Right kidney (tissue), 9 donors: ENCODE measurements at places on chromosomes 12 and 14.

GRCh38 chr14:68655911-68656316 is 137.0 kb downstream of the ZFP36L1 start:
- DNase-seq, result no peak

DNA sequence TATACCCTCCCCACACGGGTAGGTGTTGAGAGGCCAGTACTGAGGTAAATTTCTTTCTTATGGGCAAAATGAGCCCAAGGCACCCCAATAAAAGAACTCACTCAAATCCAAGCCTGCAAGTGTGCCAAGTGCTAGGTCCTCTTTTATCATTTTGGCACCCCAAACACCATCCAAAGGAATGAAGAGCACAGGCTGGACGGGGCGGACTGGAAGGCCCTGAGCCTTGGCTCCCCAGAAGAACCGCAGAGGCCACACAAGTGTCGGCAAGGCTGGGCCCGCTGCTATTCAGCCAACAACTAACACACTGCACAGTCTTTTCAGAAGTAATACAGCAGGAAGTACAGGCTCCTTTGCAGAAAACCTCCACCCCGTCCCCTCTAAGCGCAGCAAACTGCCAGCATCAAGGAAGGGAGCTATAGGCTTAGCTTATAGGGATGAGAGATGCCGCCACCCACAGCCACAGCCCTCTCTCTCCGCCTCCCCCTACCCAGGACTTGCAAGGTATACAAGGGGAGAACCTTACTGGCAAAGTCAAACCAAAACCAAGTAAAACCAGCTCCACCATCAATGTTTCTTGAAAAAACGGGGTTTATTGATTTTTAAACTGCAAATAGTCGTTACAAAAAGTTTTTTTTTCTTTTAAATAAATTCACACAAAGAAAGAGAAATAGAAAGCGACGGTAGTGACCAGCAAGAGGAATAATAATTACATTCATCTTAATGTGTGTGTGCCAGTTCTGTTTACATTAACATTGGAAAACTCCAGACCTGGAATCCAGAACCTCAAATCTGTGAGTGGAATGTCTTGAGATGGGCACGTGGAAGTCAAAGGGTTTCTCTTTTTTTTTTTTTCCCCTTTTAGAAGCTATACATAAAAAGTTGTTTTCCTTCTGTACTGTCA is 5.5 kb downstream of the ZFP36L1 start:
- no peak for DNase-seq

GRCh38 chr14:70920608-70921007 is 13.3 kb downstream of the PCNX1 start:
- DNase-seq, result no peak

- no peak for DNase-seq
Observed at GRCh38 chr12:84507956-84508850, 404.4 kb downstream of the SLC6A15 start.

- no peak for DNase-seq
Observed at GRCh38 chr12:101819467-101819866, 11.3 kb downstream of the GNPTAB start.

DNA sequence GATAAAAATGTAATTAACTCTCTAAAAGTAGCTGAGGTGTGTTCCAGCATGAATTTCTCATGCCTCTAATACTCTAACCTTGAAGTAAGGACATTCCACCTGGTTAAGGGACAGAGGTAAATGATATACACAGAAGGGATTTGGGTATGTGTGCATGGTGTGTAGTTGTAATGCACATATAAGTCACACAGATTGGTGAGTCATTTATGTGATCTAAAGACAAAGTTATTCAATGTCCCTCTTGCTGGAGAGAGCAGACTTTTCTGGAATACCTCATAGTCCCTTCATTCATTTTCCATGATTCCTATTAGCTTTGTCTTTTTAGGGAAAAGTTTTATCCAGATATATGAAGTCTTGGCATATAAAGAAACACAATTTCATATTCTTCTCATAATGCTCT is 234.9 kb downstream of the SNAPC1 start:
- no peak for DNase-seq
